ENCODE measurements at places on chromosomes 3 and 15. TPM values are rescaled to one million over a fixed set of nuclear protein-coding genes. Genes with fewer than 3 reads are reported as not detected.
A peak's percentile ranks its signal among the peaks of the same experiment; 100 is the strongest.

Gene SPTSSB
- total RNA-seq: 0.25 TPM

GRCh38 chr3:42764561-42765295, 8.3 kb downstream of the CCDC13 start:
- no peak for DNase-seq

- DNase-seq: no peak
These were observed 29.4 kb downstream of the EEFSEC start for GRCh38 chr3:128182656-128183055.

- peak; percentile 23 for DNase-seq
These were observed 278.1 kb upstream of the P2RY1 start for GRCh38 chr3:152556731-152557254.

DNA sequence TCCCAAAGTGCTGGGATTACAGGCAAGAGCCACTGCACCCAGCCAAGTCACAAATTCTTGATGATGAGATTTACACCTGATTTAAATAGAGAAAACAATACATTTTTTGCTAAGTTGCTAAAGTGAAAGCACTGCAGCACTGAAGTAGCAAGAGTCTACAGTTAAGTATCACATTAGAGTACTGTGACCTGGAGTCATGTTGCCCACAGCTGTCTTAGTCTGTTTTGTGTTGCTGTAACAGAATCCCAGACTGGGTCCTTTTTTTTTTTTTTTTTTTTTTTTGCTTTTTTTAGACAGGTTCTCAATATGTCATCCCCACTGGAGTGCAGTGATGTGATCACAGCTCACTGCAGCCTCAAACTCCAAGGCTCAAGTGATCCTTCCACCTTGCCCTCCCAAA, 23.2 kb upstream of the GNB4 start:
- DNase-seq: no peak

Gene C3orf22
- total RNA-seq: not detected

Gene CCDC14
- 6.9 TPM for total RNA-seq

Measured in left ventricle myocardium inferior (tissue), 1 donor.